Suppressor macrophage (primary cell): ENCODE measurements at places on chromosomes 4 and X.
A peak's percentile ranks its signal among the peaks of the same experiment; 100 is the strongest.

DNA sequence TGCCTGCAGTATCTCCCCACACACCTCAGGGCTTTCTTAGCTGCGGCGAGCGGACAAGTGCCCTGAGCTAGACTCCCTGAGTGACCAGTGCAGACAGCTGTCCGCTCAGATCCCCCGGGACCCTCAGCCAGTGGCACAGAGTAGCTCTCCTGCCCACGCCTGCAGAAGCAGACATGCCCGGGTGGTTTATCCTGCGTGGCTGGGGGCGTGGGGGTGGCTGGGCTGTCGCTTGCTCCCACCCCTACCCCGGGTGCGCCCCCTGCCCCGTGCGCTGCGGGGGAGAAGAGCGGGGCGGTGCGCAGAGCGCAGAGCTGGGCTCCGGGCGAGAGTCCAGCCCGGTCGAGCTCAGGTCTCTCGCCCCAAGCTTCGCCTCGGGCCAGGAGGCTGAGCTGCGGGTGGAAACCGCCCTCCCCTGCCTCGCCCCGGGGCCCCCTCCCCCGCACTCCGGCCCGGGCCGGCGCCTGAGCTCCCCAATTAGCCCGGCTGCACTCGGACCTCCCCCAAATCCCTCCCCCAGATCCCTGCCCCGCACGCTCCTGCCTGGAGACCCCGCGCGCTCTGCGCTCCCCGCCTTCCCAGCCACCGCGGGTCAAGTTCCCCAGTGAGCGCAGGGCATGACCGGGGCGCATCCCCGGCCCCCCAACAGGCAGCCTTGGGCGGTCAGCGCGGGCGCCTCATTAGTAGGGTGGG lies 11.7 kb upstream of the SHOX start:
- no peak for DNase-seq

DNA sequence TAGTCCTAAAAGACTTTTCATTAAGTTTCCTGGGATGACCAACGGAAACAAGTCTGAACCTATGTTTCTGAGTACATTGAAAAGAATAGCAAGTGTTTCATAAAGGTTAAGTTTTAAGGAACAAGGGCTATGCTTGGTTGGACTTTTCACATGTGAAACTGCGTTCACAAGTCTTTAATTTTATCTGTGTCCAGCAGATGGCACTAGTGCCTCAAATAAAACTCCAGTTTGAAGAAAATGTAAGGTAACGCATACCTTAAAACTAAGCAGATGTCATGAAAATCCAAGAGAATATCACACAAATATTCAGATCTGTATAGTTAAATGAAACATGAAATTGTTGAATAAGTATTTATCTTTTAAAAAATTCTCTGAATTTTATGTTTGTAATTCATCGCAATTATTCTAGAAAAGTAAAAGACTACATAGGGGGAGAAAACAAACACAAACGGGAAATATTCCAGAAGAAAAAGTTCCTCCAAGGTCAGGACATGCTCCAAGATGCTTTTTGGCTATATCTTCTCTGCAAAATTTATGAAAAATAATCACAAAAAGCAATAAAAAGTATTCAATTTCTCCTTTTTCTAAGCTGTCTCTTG lies 89.6 kb upstream of the MAD2L1 start:
- peak; percentile 64 for DNase-seq

DNA sequence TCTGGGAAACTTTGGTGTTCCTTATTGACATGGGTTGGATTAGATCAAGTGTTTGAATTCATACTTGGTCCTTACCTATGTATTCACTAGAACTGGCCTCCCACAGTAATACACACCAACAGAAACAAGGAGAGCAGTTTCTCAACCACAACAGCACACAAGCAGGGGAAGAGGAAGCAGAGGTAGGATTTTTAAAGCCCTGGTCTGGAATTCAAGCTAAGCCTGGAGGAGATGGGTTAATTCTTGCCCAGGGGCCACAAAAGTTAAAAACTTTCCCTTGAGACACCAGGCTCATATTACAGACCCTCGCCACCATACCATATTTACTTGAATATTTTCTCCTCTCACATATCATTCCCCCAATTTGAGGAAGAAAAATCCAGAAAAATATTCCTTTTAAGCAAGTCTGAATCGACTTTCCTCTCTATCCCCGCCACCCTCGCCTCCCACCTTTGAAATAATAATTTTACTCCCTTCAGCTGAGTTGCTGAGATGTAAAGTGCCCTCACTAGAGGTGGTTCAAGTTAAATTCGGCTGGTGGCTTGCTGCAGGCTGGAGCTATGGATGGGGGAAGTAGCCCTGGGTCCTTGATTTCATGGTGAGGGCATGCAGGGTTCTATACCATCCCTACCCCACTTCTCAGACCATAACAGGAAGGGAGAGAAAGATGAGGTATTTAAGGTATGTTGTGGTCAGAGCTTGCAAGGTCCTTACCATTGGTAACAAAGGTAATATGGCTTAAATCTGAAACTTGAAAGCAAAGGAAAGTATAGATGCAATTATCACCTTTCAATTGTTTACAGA lies 440.2 kb downstream of the INPP4B start:
- no peak for DNase-seq

DNA sequence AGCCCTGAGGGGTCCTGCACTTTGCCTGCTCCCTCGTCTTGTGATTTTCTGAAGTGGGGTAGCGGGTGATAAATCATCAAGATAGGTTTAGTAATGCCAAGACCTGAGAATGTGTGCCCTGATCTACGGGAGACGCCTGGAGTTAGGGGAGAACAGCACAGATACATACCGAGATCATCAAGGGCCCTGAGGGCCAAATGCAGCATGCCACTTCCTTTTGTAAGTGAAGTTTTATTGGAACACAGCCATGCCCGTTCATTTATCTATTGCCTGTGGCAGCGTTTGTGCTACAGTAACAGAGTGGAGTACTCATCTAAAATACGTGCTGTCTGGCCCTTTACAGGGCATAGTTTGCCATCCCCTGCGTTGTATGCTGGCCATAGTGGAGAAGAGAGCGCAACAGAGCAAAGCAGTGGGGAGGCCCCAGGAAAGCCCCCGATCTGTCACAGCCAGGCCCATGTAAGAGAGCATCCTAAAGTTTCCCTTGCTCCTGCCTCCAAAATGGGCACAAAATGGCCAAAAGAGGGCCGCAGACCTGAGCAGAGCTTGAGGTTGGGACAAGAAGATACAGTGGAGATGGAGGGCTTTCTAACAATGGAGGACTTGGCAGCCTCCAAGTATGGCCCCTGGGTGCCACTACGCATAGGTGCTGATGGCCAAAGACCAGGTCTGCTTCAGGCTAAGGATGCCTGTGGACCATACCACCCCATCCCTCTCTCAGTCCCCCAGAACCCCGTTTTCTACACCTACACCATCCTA lies 167.0 kb downstream of the SMIM20 start:
- DNase-seq: no peak

- peak; percentile 55 for DNase-seq
Measured at GRCh38 chrX:47610511-47610910, 9.1 kb downstream of the SYN1 start.

- DNase-seq: no peak
Measured at GRCh38 chrX:74395556-74395955, 25.7 kb upstream of the SLC16A2 start.

GRCh38 chr4:127856813-127857447 lies 23.8 kb upstream of the PLK4 start:
- no peak for DNase-seq

- DNase-seq: no peak
Measured at GRCh38 chr4:75919920-75920319, 17.7 kb upstream of the PPEF2 start.

DNA sequence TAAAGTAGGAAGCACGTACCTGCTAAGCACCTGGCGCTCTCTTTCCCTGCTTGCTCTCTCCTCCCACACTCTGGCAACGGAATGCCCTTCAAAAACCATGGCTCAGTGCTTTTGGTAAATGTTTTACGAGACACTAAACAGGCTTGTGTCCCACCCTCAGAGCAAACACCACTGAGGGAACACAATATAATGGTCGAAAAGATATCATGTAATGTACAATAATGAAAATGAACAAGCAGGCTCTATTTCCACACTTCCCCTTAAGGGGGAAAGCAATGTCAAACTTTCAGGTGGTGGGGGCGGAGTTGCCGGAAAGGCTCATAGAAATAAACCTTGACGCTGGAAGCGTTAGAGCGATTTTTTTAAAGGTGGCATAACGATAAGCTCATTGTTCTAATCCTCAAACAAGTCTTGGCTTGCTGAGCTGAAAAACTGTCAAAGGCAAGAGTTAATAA lies 115.1 kb downstream of the RBM47 start:
- DNase-seq: no peak

GRCh38 chr4:150384249-150384648 lies 197.7 kb upstream of the MAB21L2 start:
- no peak for DNase-seq

GRCh38 chr4:175068266-175068665 lies 150.1 kb downstream of the ADAM29 start:
- no peak for DNase-seq

GRCh38 chrX:2955281-2955680 lies 26.1 kb upstream of the ARSD start:
- DNase-seq: no peak

GRCh38 chr4:15339737-15340136 lies 88.1 kb upstream of the C1QTNF7 start:
- peak; percentile 16 for DNase-seq

- no peak for DNase-seq
Measured at GRCh38 chr4:122117743-122118142, 34.4 kb upstream of the BLTP1 start.

DNA sequence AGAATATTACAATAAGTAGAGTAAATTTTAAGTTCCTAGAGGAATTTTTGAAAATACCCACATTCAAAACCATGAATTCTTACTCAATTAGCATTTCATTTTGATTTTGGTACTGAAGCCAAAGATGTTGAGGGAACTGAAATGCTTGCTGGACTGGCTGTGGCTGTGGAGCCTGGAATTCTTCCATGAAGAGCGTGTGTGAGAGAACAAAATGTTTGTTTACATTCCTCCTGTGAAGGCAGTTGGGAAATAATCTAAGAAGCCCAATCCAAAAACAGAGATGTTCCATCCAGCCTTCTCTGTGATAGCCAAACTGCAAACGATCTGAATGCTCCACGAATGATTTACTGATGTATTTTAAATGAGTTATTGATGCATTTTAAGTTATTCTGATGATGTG lies 3.8 kb upstream of the ADH1B start:
- DNase-seq: no peak

DNA sequence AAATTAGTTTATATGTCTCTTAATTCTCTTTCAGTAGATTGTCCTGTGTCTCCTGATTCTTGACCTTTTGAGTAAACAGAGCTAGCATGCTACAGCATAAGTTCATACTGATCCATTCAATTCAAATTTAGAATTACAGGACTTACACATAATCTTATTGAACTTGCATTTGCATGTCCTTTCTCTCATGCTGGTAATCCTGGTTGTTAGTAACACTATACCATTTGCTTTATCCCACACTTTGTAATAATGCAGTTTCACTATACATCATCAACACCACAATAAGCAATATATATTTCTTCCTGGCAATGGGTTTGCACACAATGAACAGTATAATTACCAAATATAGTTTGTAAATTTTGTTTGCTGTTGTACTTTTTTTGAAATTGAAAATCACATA lies 937.2 kb upstream of the GRID2 start:
- DNase-seq: no peak

DNA sequence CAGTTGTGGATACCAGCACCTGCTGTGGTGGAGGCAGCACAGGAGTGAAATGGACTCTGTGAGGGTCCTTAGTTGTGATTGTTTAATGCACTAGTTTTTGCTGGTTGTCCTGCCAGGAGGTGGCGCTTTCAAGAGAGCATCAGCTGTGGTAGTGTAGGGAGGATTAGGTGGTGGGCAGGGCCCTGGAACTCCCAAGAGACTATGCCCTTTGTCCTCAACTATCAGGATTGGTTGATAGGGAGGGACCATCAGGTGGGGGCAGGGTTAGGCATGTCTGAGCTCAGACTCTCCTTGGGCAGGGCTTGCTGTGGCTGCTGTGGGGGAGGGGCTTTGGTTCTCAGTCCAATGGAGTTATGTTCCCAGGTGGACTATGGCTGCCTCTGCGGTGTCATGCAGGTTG lies 121.9 kb downstream of the RRAGB start:
- DNase-seq: no peak

DNA sequence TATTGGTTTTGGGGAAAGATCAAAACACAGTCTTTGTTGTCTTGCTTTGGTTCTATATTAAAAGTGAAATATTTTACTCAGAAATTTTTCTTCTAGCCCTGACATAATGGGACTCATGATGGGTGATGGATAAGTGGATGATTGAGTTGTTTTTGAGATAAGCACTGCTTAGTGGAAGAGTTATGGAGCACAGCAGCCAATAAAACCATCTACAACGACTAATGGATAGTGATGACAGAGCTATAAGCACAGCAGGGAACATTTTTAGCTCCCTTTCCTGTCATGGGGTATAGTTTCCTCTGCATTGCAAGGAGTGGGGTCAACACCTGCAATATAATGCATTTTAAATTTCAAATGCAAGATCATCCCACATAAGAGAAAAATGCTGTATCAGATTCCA lies 812.4 kb downstream of the STPG2 start:
- DNase-seq: no peak

GRCh38 chr4:26670903-26671537 lies 87.1 kb downstream of the TBC1D19 start:
- no peak for DNase-seq

DNA sequence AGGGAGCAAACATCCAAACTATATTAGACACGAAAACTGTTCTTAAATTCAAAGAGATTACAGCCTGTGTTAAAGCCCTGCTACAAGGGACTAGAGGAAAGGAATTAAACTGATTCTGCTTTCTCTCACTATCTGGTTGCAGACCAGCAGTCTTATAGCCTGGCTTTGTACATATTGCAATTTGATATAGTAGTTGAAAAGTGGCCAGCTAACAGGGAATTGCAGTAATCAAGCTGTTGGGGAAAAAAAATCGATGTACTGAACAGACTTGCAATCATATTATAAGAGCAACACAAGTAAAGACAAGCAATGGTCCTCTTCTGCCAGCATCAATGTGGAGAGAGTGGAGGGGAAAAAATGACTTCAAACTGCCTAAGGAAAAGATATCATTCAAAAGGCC lies 364.4 kb upstream of the EPHA5 start:
- no peak for DNase-seq

DNA sequence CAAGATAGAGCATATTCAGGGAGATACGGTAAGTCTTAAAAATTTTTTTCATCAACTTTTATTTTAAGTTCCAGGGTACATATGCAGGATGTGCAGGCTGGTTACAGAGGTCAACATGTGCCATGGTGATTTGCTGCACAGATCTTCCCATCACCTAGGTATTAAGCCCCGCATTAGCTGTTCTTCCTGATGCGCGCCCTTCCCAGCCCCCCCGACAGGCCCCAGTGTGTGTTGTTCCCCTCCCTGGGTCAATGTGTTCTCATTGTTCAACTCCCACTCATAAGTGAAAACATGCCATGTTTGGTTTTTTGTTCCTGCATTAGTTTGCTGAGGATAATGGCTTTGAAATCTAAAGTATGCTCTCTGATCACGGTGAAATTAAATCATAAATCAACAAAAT lies 64.2 kb downstream of the HPRT1 start:
- no peak for DNase-seq
